ENCODE measurements at places on chromosomes 3 and 15.

DNA sequence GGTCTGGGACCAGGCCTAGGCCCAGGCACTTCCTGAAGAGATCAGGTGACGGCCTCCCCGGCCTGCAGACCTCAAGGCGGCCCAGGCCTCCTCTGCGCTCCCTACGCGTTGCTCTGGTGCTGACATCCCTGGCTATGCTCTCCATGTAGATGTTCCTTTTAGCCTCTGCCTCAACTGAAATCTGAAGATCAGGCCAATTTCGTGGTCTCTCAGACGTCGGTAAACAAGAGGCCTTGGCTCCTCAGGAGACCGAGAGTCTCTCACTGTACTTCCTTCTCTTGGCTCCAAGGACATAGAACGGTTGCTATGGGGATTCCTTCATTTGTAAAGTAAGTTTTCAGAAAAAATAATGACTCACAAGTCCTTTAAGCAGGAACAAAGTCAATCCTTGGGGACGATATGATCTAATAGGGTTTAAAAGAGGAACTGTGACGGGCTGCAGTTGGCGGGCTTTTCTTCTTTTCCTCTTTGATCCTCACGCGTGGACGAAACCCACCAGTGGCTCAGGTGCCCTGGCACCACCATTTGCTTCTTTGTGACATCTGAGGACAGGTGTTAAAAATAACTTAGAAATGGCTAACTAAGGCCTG is 55.6 kb upstream of the CGNL1 start:
- DNase-seq, result no peak

- no peak for DNase-seq
These were observed 81.8 kb upstream of the MEX3B start for GRCh38 chr15:82127581-82127980.

- DNase-seq, result no peak
These were observed 61.3 kb upstream of the VGLL4 start for GRCh38 chr3:11705049-11705448.

DNA sequence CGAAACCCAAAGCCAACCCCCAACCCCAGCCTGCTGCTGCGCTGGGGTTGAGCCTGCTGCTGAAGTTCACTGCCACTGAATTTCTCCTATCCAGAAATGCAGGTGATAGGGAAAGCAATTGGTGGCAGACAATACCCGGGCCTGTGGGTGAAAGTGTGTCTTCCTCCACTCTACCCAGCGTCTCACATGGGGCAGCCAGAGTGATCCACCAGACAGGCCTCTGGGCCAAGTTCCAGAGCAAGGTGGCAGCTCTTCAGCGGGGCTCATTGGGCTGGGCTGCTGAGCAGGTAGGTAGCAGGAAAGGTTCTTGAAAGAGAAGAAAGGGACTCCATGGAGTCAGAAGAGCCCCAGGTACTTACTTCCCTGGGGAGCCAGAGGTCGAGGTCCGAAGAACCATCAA is 6.0 kb downstream of the ADCY5 start:
- DNase-seq, result no peak

GRCh38 chr3:128683957-128684356 is 33.3 kb upstream of the RPN1 start:
- no peak for DNase-seq

DNA sequence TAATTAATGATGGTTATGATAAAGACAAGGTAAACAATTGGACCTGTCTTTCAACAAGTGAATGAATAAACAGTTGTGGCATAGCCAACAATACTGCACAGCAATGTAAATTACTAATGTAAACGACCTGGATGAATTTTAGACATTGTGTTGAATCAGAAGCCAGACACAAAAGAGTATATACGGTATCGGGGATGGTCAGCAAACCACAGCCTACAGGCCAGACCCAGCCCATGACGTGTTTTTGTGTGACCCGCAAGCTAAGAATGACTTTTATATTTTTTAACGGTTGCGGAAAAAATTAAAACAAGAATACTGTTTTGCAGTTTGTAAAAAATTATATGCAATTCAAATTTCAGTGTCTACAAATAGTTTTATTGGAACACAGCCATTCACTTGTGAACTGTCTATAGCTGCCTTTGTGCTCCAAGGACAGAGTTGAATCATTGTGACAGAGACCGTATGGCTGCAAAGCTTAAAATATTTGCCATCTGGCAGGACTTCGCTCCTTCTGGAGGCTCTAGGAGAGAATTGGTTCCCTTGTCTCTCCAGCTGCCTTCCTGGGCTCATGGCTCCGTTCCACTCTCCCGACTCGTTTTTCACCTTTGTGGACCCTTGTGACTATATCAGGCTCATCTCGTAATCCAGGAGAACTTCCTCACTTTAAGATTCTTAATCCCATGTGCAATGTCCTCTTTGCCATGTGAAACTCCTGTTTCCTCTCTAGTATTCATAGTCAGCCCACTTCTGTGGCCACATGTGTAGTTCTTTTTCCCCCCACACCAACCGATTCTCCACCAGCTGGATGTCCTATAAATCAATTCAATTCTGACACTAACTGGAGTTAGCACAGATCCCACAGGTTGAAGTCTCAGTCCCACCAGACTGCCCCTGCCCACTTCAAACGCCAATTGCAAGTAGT is 72.7 kb downstream of the CMTM8 start:
- DNase-seq, result no peak

DNA sequence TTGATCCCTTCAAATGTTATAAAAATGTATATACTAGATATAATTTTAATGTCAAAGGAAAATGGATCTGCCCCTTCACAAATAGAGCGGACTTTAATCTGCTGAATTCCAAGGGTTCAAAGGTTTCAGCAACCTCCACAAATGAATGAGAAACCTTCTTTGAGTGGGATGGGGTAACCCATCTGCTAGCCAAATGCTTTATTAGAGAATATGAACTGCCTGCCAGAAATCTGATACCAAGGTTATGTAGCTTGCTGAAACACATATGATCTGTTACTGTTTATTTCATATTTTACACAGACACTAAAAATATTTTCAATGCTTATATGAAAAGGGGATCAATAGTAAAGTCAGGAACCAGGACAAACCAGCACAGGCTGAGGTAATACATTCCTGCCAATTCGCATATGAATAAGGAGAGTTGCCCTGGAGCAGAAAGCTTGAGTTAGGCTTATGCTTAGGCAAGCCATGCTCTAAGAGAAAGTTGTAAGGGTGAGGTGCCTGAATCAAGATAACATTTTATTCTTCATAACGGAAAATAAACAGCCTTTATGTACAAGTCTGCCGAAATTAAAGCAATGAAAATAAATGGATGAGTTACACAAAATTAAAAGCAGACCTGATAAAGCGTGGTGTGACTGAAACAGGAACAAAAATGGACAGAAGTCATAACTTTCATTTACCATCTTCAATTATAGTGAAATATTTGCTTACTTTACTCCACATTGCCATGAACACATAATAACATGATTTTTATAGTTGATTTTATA is 26.5 kb downstream of the PLOD2 start:
- DNase-seq, result no peak

DNA sequence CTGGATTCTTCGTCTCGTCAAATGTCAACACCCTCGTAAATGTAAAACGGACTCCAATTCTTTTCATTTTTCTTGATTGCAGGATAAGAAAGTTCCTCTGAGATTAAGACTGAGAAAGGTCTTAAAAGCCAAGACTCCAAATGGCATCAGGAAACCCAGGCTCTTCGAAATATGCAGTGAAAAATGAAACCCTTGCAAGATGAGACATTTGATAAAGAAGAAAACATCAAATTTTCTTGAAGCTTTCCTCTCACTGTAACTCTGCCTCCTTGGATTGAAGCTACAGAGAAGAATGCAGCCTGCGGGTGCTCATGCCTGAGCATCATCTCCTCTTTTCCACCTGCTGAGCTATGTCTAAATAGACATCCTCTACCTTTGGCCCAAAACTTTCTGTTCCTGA is 342.4 kb upstream of the THBS1 start:
- DNase-seq, result no peak

DNA sequence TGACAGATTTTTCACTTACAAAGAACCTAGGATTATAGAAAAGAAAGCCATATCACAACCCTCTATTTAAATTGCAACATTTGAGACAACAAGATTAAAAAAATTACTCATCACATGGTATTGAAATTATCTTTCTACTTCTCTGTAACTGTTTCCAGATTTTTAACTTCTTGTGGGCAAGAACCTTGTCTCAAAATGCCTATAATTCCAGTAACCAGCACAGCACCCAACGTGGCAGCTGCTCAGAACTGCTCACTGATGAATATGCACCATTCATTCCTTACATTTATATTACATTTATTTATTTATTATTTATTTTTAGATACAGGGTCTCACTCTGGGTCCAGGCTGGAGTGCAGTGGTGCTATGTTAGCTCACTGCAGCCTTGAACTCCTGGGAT is 216.1 kb downstream of the THRB start:
- no peak for DNase-seq

DNA sequence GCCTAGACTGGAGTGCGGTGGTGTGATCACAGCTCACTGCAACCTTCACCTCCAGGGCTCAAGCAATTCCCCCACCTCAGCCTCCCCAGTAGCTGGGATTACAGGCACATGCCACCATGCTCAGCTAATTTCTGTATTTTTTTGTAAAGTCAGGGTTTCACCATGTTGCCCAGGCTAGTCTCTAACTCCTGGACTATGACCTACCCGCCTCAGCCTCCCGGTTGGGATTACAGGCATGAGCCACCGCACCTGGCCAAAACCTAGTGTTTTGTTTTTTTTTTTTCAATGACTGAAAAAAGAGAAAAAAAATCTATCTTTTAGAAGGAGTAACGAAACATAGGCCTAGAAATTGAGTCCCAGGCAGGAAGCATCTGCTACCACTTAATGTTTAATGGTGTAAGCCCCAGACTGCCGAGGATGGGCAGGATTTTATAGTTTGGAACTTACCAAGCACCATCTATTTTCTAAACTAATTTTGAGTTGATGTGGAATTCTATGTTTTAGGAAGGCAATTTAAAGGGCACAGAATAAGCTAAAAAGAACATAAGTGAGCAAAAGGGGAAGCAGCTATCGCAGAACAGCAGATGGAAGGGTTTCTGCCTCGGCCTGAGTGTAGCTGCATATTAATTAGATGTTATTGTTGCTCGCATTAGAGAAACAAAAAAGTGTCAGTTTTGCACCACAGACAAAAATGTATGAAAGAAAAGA is 24.2 kb upstream of the CA12 start:
- no peak for DNase-seq

DNA sequence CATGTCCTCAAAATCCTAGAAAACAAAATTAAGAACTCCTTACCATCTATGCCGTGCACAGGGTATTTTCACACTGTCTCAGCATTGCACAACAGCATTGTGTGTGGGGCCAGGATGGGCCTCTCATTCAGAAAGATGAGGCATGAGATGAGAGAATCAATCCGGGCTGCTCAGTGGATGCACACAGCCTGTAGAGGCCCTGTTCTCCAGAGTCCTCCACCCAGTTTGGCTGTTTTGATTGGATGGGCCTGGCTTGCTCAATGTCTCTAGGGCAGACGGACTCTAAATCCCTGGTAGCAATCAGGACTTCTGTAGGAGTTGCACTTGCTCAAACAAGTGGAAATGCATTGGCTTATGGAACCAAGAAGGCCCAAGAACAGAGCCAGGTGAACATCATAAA is 20.2 kb upstream of the CPNE9 start:
- DNase-seq, result no peak

GRCh38 chr3:19159966-19160635 is 11.8 kb downstream of the KCNH8 start:
- DNase-seq, result no peak

DNA sequence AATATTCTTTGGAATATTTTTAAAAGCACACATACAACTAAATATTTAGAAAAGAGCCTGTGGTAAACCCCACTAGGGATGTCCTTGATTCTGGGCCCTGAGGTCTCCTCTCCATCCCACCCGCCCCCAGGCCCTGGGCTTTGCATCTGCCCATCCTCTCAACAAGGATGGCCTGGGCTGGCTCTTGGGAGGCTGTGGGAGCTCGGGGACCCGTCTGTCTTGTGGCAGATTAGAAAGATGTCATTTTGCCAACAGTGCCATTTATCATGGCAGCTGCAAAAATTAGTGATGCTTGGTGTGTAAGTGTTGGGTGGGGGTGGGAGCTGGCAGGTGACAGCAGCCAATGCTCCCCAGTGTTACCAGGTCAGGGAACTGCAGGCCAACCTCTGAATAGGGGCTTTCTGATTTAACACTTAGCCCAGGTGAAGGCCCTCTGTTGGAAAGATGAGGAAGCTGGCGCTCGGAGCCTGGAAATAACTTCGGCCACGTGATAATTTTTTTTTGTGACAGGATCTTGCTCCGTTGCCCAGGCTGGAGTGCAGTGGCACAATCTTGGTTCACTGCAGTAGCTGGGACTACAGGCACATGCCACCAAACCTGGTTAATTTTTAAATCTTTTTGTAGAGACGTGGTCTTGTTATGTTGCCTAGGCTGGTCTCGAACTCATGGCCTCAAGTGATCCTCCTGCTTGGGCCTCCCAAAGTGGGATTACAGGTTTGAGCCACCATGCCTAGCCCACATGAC is 16.9 kb upstream of the CSPG4 start:
- no peak for DNase-seq

- no peak for DNase-seq
These were observed 14.1 kb upstream of the CCR4 start for GRCh38 chr3:32937331-32937730.

DNA sequence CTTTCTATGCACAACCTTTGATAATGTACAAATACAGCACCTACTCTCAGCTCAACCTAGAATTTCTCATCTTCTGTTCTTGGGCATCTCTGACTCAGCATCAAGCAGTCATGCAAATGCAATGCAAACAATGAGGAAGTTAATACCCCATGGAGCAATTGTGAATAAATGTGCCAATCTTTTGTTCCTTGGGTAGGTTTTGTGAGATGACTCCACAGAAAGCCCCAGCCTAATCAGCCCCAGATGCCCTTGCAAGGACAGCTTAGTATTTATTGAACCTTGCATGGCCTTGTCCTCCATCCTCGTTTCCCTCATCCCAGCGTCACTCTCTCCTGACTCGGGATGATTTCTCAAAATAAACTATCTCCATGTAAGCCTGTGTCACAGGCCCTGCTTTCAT is 494.7 kb upstream of the NECTIN3 start:
- no peak for DNase-seq

GRCh38 chr15:38671675-38672254 is 107.2 kb upstream of the RASGRP1 start:
- no peak for DNase-seq

DNA sequence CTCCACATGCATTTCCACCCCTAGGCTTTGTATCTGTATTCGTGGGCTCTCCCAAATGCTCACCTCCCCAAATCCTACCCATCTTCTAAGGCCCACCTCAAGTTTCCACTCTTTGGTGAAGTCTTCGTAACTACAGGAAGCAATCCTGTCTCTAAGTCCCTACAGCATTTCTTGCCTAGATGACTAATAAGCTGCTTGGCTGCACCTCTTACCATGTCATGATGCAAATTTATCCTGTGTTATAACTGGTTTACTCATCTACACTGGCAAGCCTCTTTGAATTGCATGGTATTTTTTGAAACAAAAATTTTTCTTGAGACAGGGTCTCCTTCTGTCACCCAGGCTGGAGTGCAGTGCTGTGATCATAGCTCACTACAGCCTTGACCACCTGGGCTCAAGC is 73.3 kb downstream of the SETMAR start:
- DNase-seq, result no peak

- no peak for DNase-seq
These were observed 751.7 kb upstream of the GOLIM4 start for GRCh38 chr3:168847291-168847883.
